ENCODE measurements at places on chromosomes 5 and 9.

- DNase-seq: no peak
Measured at GRCh38 chr9:89844535-89844934, 239.7 kb downstream of the GADD45G start.

DNA sequence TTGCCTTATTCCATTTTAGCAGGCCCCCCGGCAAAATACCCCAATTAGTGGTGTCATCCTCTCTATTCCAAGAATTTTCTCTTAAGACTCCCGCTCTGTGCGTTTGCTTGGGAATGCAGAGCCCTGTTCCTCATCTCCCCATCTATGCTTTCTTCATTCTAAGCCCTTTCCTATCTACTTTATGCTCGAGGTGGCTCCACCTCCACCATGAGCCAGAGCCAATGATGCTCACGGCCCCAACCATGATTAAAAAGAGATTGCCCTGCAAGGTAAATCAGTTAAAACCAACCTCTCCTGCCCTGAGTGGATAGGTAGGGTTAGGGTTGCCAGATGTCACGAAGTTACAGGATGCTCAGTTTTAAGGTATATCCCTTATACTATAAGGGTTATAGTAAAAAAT is 677 bp upstream of the TXNDC15 start:
- DNase-seq: no peak

DNA sequence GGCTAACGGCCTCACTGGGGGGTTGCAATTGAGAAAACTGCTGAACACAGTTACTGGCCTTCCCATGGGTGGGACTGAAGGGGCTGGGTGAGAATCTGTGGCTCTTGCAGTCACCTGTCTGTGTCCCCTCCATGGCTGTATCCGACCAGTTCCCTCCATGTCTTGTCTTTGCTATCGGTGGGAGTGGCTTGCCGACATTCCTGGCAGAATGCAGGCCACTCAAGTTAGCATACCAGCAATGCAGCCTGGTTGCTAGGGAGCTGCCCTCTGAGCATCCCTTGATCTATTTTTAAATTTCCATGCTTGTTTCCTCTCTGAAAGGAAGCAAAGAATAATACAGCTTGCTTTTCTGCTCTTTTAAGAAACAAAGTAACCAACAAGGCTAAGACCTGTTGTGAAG is 1509.7 kb upstream of the WWC1 start:
- DNase-seq: no peak

- DNase-seq: no peak
Measured at GRCh38 chr9:34510497-34511468, 12.0 kb downstream of the ENHO start.

- no peak for DNase-seq
Measured at GRCh38 chr9:69519470-69520240, 152.5 kb downstream of the APBA1 start.

DNA sequence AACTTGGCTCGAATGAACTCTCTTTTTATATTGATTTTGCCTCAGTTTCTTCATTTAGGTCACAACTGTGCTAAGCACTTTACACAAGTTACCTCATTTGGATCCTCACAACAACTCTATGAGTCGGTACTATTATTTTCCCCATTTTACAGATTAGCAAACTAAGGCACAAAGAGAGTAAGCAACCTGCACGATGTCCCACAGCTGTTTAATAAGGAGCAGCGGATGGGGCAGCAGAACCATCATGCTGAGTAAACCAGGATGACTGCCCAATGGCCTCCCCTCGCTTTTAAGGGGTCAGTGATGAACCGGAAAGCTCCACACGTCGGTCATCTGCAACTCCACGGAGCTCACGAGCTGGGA is 607 bp downstream of the PRELID2 start:
- DNase-seq: no peak

- DNase-seq: no peak
Measured at GRCh38 chr5:146426853-146427618, 20.1 kb upstream of the TCERG1 start.

- no peak for DNase-seq
Measured at GRCh38 chr9:135765416-135765815, 63.4 kb downstream of the KCNT1 start.

- no peak for DNase-seq
Measured at GRCh38 chr9:136292591-136293448, 11.1 kb downstream of the CCDC187 start.

DNA sequence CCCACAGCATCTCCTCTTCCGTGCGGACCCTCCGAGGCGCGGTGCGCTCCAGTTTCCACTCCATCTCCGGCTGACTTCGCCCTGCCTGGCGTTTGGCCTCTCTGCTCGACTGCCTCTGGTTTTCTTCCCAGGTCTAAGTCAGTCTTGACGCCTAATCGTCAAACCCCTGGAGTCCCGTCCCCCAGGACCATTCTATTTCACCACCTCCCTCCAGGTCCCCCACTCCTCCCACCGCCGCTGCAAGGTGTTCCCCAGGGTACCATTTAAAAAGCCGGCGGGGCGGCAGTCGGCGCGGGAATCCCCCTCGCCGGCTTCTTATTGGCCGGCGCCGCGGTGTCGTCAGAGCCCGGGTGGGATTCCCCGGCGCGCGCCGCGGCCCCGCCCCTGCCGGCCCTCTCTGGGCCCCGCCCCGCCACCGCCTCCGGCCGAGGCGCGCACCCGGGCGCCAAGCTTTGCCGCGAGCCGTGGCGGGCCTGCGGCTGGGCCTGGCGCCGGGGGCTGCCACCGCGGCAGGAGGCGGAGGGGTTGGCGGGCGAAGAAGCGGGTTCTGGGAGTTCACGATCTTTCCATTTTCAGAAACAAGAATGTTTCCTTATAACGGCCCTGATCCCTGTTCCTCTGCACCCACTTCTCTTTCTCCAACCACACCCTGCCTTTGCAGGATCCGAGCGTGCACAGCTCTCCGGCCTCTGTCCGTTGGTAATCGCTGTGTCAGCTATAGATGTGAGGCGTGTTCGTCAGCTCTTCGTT is at the start of gene CDC20B:
Gene CDC20B (minus strand): TSS at position 241 of the 750 bp plus-strand sequence. CDS start 177 bp downstream, at position 64.
- DNase-seq: peak; percentile 82

DNA sequence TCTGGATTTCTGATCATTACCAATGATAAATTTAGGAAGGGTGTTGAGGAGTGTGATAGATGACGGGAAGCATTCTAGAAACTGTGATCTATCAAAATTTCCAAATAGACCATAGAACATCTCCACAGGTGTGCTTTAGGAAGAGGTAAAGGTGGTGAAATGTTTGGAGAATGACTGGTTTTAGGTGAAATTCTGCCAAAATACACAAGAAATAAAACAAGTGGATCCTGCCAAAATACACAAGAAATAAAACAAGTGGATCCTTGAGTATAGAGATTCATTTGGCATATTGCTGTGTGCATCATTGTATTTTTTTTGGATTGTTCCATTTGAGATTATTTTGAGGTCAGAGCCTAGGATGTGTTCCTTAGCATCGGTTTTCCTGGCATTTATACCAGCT is 88.3 kb upstream of the CTNND2 start:
- no peak for DNase-seq

GRCh38 chr9:80378669-80379293 is 807.0 kb downstream of the TLE4 start:
- no peak for DNase-seq

DNA sequence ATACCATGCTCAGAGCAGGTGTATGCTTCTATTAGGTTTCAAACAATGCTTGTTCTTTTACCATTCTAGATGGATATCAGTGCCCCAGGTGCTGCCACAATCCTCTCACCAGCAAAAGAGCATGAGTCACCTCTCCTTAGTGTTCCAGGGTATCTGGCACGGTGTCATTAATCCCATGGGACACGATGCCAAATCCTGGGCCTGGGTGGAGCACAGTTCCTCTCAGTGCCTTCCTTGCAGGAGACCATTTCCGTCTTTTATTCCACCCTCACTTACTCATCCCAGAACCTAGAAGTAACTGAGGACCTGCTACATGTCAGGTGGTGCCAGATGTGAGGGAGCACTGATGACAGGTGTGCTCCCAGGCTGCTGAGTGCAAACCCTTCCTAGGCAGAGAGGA is 1.3 kb upstream of the OR13J1 start:
- DNase-seq: no peak

DNA sequence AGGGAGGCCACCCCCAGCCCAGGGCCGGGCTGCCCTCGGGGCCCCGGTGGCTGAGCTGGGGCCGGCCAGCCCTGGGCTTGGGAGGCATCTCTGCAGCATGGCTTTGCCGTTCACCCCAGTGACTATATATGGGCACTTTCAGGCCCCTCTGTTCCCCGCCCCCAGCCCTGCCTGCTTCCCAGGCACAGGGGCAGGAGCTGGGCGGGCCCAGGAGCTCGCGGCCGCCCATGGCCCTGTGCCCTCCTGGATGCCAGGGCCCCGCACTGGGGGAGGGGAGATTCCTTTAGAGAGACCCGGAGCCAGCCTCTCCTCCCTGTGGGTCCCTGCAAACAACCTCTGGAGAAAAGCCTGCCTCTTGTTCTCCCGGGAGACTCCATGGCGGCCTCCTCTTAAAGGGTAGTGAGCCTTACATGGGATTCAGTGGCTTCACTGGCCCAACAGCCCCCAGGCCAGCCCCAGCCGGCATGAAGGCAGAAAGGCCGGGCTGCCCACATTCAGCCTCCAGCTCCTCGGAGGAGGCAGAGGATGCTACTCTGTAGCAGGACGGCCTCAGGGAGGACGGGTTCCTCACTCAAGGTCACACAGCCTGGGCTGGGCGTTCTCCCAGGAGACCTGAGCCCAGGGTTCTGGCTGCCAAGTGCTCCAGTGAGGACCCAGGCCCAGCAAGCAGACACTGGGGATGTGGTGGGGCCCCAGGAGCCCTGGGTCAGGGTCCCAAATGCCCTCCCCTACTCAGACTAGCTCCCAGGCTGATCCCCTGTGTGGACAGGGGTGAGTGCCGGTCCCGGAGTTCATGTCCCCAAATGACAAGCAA is 4.1 kb downstream of the NACC2 start:
- DNase-seq: no peak

DNA sequence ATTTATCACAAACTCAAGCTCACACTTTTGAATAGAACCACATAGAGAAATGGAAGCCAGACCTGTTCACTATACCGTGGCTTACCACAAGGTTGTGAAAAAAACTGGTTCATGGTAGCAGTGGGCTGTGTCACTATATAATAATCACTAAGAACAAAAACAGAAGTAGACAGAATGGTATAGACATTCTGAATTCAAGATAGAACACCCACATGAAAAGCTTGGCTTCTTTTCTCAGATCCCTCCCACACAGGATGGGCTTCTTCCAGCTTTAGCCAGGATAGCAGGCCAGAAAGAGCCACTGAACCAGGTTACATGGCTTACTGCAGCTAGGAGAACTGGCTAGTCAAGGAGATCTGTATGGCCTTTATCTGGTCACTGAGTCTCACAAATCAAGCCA is 6.1 kb upstream of the NRG2 start:
- no peak for DNase-seq

DNA sequence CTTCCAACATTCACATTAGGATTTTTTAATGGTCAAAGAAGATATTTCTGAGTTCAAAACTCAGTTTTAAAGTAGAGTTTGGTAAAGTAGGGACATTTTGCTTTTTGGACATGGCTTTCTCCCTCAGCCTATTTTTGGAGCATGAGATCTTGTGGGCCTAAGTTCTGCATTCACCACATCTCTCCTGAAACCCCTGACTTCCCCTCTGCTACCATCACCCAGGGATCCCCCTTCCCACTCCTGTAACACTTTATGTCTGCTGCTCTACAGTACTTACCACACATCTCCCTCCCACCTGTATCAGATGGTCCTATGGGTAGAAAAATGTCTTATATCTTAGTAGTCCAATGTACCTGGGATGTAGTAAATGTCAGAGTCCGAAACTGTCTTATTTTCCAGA is 48.2 kb upstream of the JAK2 start:
- no peak for DNase-seq

DNA sequence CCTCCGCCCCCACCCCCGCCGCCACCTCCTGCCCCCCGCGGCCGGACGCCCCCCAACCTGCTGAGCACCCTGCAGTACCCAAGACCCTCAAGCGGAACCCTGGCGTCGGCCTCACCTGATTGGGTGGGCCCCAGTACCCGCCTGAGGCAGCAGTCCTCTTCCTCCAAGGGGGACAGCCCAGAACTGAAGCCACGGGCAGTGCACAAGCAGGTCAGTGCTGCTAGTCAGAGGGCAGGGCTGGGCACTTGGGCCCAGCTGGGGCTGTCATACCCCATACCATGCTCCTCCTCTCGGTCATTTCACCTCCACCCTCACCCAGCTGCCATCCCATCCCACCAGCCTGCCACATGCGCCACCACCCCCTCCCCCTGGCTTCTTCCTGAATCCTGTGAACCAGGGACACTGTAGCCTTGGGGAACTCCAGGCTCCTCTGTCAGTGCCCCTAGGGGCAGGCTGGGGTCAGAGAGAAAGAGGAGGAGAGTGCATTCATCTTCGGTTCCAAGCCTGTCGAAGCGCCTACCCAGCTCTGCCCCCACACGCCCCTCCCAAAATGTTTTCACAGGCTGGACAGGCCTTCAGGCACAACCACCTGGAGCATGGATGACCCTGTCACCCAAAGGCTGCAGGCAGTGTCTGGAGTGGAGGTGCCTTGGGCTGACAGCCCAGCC is 122.0 kb downstream of the DAB2IP start:
- DNase-seq: no peak

GRCh38 chr5:159301466-159301865 is 28.8 kb downstream of the IL12B start:
- DNase-seq: no peak

DNA sequence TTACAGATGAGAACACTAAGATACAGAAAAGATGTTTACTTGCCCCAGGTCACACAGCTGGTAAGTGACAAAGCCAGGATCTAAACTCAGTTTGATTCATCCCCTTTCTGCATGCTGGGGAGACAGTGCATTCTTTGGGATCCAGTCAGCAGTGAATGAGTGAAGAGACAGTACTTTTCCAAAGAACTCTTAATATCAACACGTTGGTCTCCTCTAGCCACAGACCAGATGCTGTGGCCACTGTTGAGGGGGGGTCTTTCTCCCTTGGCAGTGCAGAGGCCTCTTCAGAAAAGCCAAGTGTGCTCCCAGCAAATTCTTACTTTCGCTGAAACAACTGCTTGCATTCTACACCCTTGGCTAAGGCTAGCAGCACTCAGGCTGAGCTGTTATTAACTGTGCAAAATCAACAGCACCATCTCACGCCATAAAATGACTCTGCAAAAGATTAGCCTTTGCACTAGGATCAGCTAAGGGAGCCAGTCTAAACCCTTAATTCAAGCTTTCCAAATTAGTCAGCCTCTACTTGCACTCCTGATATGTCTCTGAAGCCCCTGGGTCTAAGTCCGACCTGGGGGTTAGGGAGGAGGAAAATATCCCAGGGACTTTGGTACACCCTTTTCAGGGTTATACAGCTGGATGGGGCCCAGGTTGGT is 4.8 kb upstream of the TMEM171 start:
- DNase-seq: no peak

- no peak for DNase-seq
Measured at GRCh38 chr5:71492817-71493615, 37.6 kb downstream of the BDP1 start.

- no peak for DNase-seq
Measured at GRCh38 chr9:81517954-81518353, 171.4 kb downstream of the TLE1 start.

DNA sequence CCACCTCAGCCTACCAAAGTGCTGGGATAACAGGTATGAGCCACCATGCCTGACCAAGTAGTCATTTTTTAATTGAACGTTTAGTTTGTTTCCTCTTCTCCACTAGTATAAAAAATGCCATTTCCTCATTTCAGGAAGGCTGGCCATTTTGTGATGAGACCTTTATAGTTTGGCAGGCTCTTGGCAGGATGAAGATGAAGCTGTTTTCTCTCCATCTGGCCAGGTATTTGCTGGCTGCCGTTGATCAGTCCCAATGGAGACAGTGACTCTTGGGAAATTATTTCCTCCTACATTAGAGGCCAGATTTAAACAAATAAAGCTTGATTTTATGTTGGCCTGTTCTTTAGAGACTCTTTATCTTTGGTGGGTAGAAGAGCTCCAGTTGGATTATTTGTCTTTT is 199.0 kb downstream of the ARHGAP26 start:
- DNase-seq: no peak

- DNase-seq: no peak
Measured at GRCh38 chr9:75197561-75197960, 109.2 kb downstream of the OSTF1 start.

Measured in T-helper 17 cell (primary cell).